Renal cortex interstitium (tissue), 15 donors: ENCODE measurements at places on chromosomes 12 and 14. TPM values are rescaled to one million over a fixed set of nuclear protein-coding genes. Genes with fewer than 3 reads are reported as not detected.

Gene HSPB8
- 5.7 TPM for polyA plus RNA-seq

Gene LRRIQ1
- 35.8 TPM for polyA plus RNA-seq

Gene FOXM1
- 35.1 TPM for polyA plus RNA-seq

Gene CD163L1
- polyA plus RNA-seq = 1.6 TPM

Gene ARHGDIB
- polyA plus RNA-seq = 60.0 TPM

Gene CMA1
- polyA plus RNA-seq = 0.19 TPM

Gene TAS2R46
- not detected for polyA plus RNA-seq

Gene OVCH1
- 0.67 TPM for polyA plus RNA-seq

Gene FGF23
- polyA plus RNA-seq = 0.05 TPM

Gene SRRM4
- 0.03 TPM for polyA plus RNA-seq

Gene DBX2
- 0.11 TPM for polyA plus RNA-seq

Gene CMKLR1
- 3.8 TPM for polyA plus RNA-seq

Gene RPGRIP1
- 0.36 TPM for polyA plus RNA-seq

Gene EML5
- polyA plus RNA-seq = 2.9 TPM

DNA sequence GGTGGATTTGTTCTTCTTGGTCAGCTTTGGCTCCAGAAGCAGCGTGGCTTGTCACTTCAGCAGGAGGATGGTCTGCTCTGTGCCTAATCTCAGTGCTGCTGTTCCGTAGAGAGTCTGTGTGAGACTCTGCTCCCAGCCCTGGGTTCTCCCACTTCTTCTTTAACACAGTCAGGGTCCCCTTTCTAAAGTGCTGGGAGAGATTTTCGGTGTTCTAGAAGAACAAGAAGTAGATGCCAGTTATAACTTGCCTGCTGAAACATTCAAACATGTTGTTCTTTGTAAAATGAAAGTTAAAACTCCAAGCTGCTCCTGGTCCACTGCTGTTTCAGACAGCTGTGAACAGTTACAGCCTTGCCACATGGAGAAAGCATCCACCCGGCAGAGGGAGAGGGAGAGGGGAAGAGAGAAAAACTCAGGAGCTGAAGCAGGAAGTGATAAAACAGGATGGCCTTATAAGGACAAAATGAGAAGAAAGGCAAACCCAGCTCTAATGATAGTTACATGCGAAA, 55.2 kb upstream of the CERS5 start:
- DNase-seq = peak; percentile 87

DNA sequence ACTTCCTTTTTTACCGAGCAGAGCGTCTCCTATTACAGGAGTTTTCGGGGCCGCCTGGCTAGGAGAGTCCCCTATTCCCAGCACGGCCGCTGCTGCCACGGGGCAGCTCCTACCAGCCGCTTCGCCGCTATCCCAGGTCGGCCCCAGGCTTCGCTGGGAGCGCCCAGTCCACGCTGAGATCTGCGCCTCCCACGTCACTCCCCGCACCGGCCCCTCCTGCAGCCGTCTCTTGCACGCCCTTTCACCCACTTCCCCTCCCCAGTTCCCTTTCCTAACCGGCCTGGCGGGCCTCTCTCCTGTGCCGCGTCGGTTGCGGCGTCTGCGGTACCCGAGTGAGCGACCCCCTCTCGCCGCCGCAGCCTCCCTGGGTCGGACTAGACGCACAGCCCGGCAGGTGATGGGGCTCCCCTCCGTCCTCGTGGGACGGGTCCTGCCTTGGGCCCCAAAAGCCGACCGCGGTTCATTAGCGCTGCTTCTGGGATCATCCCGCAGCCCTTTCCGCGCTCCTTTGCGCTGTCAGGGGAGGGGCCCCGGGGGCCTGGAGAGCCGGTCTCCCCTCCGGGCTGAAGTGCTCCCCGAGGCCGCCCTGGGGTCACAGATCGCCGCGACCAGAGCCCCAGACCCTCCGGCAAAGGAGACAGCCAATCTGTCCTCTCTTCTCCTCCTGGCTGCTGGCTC, 1318.4 kb downstream of the TMEM121 start:
- DNase-seq = no peak

- no peak for DNase-seq
These were observed 333.9 kb downstream of the CEP128 start for GRCh38 chr14:80607430-80608190.

GRCh38 chr12:60441577-60441976, 845.7 kb downstream of the SLC16A7 start:
- no peak for DNase-seq

DNA sequence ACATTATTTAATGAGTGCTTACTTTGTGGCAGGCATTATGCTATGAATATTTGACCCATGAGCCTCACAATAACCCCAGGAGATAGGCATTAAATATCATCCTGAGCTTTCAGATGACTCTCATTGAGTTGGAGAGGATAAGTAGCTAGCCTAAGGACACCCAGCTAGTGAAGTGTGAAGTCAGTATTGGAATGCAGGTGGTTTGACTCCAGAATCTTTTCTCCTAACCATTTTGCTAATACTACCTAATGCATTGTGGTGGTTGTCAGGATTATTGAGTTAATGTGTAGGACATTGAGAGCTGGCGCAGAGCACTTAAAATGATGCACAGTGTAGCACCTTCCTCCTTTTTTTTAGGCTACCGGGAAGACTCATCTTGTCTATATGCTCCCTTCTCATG, 3.8 kb upstream of the CDKL1 start:
- no peak for DNase-seq

- DNase-seq = no peak
These were observed 327.7 kb downstream of the RAD51B start for GRCh38 chr14:68147303-68147702.

DNA sequence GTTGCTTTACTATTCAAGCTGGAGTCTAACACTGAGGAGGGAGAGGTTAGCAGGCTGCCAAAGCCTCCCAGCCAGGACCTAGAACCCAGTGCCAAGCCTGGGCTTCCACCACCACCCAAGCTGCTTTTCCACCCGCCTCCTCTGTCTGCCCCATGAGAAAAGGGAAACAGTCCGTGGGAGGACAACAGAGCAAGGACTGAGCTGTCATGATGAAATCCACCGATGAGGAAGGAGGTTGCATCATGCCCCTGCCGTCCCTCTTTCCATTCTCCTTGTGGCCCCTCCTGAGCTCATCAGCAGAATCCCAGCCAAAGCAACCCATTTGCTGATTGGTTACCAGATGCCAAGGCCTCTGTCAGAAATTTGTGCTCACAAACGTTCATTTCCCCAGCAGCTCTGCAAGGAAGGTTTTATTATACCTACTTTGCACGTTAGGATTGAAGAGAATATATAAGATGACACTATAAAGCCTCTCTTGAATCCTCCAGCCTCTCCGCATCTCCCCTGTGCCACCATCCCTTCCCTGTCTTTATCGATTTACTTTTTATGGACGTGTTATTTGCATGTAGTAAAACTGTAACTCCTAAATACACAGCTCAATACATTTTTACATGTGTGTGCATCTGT, 6.3 kb upstream of the SERPINA1 start:
- DNase-seq = no peak

GRCh38 chr14:20732979-20733635, 12.6 kb upstream of the EDDM3A start:
- DNase-seq = no peak

GRCh38 chr14:76939015-76939742, 89.3 kb downstream of the IRF2BPL start:
- DNase-seq = no peak

- no peak for DNase-seq
These were observed 31.2 kb upstream of the KCNH5 start for GRCh38 chr14:63076488-63076887.

GRCh38 chr12:46792925-46793324, 32.9 kb downstream of the SLC38A4 start:
- DNase-seq = no peak

- no peak for DNase-seq
These were observed 29.7 kb downstream of the FRMD6 start for GRCh38 chr14:51681411-51681810.

DNA sequence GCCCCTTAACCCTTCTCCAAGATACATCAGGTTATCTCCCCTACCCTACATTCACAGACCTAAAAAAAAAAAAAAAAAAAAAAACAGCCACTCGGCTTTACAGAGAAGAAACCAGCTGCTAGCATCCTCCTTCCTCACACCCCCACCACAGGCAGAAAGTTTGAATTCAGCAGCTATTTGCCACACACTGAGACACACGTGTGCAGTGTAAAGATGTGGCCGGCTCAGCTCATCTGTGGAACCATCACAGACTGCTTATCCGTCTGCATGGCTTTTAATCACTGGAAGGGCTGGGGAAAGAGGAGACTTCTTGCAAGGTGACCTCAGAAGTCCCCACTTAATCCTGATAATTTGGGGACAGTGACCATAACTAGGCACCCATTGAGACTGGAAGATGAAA, 50.0 kb downstream of the VWF start:
- no peak for DNase-seq

DNA sequence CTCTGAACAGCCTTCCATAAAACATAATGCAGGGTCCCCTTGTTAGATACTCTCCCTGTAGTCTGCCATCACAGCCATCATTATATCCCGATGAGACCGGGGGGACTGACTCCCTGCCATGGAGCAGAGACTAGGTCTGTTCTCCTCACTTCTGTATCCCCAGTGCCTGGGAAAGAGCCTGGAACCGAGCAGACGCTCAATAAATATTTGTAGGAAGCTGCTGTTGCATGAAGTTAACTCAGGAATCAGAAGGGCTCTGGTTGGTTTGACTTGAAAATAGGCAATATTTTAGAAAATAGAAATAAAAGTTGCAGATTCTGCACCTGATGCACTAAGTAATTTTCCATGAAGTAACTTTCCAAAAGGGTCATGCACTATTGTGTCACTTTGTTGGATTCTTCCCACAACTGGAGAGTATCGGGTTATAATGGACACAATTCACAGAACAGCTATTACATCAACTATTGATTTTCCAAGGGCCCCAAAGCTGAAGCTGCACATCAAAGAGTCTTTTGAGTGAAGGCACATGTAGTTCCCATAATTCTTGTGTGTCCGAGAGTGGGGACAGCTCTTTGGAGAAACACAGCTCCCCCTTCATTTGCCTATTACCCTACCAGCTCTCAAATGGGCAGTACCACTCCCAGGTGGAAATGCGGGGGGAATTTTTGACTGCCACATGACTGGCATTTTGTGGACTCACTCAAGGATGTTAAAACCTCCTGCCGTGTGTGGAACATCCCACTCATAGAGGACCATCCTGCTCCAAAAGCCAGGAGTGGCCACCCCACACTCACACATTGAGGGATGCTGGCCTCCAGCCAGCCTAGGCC, 18.8 kb downstream of the CLMN start:
- DNase-seq = no peak

DNA sequence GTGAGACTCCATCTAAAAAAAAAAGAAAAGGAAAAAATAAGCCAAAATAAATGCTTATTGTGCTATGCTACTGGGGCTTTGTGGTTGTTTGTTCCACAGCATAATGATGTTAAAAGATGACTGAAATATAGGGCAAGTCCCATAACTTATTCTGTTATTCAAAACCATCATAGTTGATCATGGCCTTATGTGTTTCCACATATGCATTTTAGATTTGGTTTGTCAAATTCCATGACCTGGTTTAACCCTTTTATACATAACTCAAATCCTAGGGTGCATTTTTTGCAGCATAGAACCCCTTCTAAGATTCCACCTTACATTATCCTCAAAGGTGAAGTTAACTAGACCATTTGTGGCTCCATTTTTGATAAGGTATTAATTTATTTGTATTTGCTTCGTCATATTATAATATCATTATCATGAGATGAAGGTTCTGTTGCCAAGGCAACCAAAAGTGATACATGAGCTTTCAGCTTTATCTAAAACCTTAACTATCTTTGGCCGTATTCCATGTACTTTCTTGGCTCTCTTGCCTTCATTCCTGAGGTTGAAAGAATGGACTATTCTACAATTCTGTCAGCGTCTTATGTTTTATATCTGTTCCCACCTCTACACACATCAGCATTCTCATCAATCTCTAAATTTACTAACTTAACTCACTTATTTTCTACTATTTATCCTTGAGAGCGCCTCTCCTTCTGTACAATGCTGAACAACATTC, 138.7 kb upstream of the DYRK2 start:
- no peak for DNase-seq

DNA sequence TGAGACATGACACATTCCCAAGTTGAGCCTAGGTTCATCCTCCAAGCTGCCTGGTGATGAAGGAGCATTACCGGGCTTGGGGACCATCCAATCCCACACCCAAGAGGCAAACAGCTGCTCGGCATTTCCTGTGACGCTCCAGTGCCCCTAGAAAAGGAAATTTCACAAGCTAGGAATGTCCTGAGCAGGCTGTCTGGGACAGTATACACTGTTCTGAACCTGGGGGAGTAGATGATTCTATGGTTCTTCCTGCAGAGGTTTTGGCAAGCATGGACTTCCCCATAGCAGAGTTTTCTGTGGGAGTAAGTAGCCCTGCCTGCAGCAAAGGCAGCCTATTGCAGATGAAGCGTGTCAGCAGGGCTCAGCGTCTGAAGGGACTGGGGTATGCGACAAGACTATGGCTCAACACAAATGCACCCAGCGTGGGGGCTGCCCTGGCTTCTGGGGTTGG, 47.4 kb upstream of the SRSF5 start:
- DNase-seq = no peak

DNA sequence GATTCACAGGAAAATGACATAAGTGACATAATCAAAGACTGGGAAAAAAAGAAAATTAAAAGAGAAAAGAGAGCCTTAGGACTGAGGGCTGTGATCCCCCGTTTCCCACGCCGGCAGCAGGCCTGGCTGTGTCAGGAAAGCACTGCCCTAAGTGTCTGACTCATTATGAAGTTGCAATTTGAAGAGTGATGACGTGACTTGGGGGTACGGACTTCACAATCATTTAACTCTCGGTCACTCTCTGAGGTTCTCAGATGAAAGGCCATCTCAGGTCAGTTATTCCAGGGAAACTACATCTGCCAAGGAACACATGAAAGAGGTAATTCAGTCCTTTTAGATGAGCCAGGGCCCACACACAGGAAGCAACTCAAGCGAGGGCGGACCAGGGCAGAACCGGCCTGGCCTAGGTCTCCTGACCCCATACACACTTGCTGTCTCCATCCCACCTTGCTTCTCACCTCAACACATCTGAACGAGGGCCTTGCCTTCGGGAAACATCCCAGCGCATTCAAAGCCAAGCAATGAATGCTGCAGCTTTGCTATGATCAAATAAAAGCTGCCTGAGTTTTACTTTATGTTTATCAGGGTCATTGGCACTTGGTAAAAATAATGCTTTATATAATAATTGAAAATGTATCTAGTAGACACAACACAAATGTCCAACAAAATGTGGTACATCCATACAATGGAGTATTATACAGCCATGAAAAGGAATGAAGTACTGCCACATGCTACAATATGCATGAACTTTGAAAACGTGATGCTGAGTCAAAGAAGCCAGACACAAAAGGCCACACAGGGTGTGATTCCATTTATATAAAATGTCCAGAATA, 2.7 kb downstream of the SSH1 start:
- DNase-seq = no peak

- DNase-seq = no peak
These were observed 104.3 kb upstream of the SLC38A4 start for GRCh38 chr12:46930101-46930500.

DNA sequence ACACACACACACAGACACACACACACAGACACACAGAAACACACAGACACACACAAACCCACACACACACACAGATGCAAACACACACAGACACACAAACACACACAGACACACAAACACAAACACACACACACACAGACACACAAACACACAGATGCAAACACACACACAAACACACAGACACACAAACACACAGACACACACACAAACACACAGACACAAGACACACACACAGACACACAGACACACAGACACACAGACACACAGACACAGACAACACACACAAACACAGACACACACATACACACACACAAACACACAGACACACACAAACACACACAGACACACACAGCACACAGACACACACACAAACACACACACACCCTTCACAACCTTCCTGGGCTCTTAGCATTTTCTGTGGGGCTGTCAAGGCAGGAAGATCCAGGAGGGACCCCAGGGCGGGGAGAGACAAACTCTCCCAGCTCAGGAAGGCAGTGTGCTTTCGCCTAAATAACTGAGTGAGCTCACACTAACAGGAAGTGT, 24.2 kb upstream of the INF2 start:
- no peak for DNase-seq
